ENCODE measurements at places on chromosomes 5 and 9.

GRCh38 chr5:107263387-107264018, 407.2 kb downstream of the EFNA5 start:
- no peak for DNase-seq

DNA sequence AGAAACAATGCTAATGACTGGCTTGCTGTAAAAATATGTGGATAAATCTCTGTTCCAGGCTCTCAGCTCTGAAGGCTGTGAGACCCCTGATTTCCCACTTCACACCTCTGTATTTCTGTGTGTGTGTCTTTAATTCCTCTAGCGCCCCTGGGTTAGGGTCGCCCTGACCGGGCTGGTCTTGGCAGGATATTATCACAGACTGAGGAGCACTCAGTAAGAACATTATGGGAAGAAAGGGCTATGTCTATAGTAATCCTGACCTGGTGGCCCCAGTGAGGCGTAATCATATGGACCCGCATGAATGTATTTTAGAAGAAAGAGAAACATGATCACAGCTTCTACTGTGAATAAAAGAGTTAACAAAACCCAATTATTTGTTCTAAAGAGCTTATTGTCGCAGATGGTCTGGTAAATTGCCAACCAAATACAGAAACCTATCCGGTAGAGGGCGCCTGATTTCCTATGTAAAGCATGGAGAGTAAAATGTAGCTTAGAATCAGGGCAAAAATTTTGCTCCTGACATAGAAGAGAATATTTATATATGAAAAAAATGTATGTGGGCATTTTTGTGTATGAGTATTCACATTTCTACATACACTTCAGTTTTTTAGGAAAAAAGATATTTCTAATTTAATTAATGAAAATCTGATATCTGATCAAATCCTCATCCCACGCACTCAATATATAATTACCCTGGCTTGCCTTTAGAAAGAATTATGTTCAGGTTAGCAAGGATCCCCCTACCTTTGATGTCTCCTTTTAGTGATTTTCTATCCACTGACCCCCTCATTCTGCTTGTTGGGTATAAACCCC, 5.8 kb upstream of the IFNA1 start:
- no peak for DNase-seq

GRCh38 chr5:67390935-67391334, 194.3 kb upstream of the CD180 start:
- no peak for DNase-seq

DNA sequence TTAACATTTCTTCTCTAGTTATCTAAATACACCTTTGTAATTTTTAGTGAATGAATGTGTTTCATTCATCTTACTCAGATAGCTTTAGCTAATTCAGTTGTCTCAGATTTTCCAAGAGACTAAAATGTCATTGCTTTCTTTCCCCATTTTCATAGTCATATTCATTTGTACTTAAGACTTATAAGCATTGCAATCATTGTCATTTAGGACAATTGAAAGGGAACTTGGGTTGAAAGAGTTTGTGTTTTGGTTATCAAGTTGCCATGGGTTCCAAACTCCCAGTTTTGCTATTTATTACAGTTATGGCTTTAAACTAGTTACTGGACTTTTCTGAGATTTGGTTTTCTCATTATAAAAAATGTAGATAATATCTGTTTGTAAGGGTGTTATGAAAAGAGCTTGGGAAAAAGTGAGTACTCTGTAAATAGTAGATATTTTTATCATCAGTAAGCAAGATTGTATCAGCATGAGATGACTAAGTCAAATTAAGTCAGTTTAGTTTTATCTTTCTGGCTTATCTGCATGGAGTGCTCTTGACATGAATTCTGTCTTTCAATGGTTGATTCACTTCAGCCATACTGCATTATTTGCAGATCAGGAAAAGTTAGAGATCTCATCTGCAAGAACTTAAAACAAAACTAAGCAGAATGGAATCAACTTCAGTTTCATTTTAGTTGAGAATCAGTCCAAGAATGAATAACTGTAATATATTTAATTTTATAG, 107.5 kb downstream of the PBX3 start:
- DNase-seq: no peak

DNA sequence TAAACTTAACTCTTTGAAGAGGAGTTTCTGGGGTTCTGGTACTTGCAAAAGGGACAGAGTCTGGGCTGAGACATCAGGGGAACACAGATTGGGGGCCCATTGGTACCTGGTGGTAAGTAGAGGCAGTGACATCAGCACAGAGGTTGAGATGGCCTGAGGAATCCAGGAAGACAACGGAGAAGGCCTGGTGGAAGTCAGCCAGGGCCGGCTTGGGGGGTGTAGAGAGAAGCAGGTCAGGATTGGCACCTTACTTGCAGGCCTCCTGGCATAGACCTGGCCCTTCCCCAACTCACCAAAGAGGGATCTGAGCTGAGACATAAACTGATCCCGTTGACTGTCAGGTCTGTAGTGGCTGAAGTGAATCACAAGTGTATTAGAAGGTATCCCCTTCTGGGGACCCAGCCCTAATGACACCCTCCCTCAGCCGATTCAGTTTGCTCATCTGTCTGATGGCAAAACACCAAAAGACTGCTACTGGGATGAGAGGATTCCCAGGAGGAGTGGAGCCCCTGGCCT, 5.5 kb downstream of the NOL6 start:
- no peak for DNase-seq

GRCh38 chr9:119451426-119451825, 82.2 kb upstream of the BRINP1 start:
- DNase-seq: no peak

GRCh38 chr9:137771580-137771979, 106.0 kb upstream of the CACNA1B start:
- no peak for DNase-seq

DNA sequence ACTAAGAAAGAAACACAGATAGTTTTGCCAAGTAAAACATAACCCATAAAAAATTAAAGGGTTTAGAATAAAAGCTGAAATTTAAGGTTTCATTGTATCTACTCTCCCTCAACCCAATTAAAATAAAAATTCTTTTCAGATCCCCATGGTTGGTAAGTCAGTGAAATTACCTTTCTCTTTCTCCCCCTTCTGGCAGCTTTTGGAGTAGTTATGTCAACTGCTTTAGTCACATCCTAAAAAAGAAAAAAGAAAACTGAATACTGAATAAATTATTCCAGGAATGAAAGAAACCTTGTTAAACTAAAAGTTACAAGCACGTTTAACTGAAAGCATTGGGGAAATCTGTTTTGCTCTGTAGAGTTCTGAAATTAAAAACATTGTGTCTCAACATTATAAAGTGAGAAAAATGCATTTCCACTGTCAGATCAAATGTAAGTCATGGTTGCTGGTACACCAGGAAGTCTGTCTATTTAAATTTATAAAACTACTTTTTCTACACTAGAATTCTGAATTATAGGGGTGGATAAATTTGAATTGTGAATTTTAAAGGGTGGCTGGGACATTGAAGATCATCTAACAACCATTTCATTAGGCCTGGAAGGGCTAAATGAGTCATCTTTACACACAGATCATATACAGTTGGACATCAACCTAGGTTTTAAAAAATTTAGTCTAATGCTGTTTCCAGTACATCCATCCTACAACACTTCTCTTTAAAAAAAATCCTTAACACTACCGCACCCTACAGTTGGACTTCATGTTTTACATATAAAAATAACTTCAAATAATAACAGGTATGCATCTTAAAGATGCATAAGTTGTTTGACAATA, 24.7 kb downstream of the PSIP1 start:
- DNase-seq: no peak

- DNase-seq: no peak
These were observed 498.8 kb upstream of the CDH18 start for GRCh38 chr5:20486826-20487225.

DNA sequence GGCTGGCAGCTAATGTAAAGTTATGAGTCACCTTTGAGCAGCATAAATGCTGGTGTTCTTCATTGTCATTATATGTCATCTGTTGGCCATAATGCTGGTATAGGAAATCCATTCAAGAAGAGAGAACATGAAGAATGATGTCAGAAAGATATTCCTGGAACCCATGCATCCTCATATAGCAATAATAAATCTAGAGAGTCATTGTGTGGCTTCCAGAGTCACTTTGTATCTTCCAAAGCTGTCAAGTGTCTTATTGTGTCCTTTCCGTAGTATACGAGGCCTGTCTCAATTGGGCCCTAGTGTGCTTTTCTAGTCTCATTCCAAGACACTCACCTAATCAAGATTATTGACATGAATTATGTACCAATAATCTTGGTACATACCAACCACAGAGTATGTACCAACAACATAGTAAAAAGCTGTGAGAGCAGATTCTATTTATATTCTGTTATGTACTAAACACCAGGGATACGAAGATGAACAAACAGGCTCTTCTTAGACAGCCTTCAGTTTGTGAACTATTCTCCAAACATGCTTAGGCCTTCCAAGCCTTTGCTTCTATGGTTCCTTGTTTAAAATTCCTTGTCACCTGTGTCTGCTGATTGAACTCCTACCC, 110.1 kb downstream of the ERCC6L2 start:
- DNase-seq: no peak

DNA sequence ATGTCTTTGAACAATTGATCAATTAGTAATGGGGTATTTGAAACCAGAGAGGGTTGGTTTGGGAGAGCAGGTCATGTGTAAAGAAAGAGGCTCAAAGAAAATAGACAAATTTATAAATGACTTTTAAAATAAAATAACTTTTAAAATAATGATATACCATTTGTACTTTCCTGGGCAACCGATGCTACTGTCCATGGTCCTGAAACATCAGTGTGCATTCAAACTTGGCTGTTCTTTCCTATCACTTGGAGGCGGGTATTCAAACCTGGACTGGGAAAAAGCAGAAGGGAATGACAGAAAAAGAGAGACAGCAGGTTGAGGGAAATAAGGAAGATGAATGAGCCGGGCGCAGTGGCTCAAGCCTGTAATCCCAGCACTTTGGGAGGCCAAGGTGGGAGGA, 1446.4 kb upstream of the WWC1 start:
- DNase-seq: peak; percentile 4

- DNase-seq: no peak
These were observed 1.7 kb downstream of the PHF2 start for GRCh38 chr9:93577975-93578682.

GRCh38 chr5:131977212-131977604, 31.7 kb upstream of the MEIKIN start:
- no peak for DNase-seq

DNA sequence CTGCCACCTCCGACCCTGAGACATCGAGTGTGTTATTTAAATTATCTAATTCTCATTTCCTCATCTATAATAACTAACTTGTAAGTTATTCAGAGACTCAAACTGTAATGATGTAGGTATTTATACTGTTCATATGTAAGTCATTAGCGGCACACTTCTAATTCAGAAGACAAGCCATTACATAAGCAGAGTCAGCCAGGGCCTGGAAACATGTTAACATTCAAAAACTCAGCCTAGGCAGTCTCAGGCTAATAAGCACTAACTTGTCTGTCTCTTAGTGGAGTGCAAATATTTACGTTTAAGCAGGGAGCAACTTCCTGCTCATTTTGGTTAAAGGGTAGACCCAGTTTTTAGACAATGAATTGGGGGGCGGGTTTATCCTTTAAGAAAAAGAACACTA, 598.4 kb downstream of the ACTL7B start:
- no peak for DNase-seq

GRCh38 chr5:149641600-149641999, 60.3 kb downstream of the ARHGEF37 start:
- DNase-seq: no peak

GRCh38 chr9:111831371-111832108, 36.8 kb upstream of the SHOC1 start:
- DNase-seq: no peak

DNA sequence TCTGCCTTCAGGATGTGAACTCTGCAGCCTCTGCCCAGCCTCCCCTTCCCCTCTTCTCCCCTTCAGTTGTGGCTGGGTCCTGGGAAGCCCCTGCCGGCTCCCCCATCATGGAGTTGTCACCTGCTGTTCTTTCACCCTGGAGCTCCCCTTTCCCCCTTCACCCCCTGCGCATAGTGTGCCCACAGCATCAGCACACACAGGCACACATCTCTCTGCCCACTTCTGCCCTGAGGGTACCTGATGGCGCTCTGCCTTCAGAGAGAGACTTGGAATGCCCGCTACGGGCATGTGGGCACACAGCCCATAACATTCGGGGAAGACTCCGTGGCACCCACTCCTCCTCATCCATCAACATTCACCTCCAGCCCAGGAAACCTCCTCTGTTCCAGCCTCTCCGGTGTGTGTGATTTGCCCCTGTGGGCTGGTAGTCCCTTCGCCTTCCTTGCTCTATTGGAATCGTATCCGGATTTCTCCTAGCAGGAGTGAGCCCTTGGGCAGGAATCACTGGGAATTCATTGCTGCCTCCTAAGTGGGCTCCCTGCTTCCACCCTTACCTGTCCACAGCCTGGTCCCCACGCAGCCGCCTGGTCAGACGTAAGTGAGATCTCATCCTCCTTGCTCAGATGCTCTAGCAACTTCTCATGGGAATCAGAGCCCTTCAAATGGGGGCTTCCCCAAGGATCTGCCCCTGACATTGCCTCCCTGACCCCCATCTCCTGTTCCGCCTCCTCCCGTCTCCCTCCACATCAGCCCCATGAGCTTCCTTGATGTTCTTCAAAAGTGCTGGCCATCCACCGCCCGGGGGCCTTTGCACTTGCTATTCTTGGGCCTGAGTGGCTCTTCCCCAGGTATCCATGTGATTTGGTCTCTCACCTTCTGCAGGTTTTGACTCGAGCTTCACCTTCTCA, 61.5 kb upstream of the CTSL start:
- DNase-seq: no peak

GRCh38 chr5:95715799-95716461, 15.2 kb upstream of the RHOBTB3 start:
- no peak for DNase-seq

DNA sequence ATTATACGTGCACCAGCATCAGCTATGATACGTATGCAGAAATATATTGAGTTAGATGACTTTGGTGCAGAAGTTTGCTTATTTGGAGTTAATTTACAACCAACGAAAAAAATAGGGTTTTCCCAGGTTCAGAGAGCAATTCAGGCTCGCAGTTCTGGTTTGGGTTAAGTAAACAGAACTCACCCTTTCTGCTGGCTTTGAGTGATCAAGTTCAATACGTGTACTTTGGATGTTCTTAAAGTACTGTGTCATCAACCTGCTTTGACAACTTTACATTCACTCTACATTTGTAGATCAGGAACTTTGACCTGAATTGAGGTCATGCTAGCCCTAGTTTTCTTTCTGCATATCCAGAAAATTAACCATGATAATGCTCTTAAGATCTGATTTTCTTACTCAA, 40.7 kb downstream of the ACOT12 start:
- DNase-seq: no peak

DNA sequence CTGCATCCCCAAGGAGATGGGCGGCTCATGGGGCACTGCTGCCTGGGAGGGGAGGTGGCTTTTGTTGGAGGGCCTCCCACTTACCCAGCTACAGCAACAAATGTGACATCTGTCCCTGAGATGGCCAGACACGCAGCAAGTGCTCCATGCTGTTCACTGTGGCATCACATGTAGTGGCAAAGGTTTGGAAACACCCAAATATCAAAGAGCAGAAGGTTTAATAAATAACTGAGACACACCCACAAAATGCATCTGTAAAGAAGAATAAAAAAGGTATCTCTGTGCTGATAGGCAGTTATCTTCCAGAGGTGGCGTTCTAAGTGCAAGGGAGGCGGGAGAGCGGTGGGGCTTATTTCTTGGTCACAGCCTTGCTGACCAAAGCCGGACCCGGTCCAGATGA, 23.3 kb upstream of the CLPTM1L start:
- no peak for DNase-seq
